ENCODE measurements at places on chromosomes 13 and 19.

DNA sequence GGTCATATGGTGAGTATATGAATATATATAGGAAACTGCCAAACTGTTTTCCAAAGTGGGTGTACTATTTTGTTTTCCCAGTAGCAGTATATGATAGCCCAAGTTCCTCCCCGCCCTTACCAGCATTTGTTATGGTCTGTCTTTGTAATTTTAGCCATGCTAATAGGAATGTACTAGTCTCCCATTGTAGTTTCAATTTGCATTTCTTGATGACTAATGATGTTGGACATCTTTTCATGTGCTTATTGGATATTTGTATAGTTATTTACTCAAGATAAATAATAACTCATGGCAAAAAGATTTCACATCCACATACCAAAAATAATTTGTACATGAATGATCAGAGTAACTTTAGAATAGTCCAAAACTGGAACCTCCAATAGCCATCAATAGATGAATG, 75.3 kb upstream of the SERP2 start:
- DNase-seq, result no peak

DNA sequence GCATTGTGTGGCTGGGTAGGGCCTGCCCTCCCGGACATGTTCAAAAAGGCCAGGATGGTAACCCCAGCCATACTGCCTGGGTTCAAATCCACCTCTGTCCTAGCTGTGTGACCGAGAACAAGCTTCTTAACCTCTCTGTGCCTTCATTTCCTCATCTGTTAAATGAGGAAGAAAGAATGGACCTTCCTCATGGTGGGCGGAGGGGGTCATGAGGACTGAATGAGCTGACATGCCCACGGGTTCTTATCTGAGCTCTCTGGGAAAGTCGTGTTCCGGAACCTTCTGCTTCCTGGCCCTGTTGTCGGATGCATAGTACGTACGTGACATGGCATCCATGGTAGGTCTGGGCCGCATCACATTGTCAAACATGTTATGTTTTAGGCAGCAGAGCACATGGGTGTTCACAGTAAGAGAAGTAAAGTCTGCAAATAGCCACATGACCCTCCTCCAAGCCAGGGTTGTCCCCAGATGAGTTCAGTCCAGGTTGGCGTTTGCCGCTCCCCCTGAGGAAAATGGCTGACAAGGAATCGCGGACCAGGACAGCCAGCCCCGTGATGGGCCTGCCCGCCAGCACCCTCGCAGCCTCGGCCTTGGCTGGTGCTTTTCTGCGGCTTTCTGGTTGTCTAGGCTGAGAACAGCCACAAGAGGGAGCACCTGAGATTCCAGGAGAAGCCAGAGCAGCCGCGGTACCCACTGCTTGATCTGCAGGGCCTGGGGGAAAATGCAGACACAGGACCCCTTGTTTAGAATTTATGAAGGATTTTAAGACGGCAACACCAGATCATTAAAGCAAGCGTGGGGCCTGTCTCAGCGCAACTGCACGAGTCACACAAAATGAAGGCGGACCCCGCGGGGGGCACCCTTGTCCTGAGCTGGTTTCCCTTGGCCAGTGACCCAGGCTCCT, 2.4 kb upstream of the NTN5 start:
- DNase-seq, result peak; percentile 96

DNA sequence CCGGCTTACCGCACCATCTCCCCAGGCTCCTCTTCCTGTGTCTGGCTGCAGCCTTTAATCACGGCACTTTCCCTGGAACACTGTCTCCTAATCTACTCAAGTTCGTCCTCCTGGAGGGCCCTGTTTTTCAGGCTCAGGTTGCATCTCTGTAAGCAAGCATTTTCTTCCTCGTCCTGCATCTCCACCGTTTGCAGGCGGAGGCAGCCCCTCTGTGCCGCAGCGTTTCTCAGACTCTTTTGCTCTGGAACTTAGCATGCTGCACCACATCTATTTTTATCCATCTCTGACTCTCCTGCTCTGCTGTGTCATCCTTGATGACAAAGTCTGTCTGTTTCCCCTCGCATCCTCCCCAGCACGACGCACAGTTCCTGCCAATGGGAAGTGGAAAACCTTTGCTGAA, 117.5 kb downstream of the ATP8A2 start:
- DNase-seq, result peak; percentile 67

- no peak for DNase-seq
These were observed 158.5 kb downstream of the TUBA3C start for GRCh38 chr13:19023115-19023514.

GRCh38 chr13:46182491-46182877, 507 bp upstream of the LCP1 start:
- no peak for DNase-seq

GRCh38 chr13:107681600-107681999, 533.7 kb downstream of the LIG4 start:
- DNase-seq, result no peak

GRCh38 chr19:42400404-42400803, 10.3 kb upstream of the CNFN start:
- no peak for DNase-seq

DNA sequence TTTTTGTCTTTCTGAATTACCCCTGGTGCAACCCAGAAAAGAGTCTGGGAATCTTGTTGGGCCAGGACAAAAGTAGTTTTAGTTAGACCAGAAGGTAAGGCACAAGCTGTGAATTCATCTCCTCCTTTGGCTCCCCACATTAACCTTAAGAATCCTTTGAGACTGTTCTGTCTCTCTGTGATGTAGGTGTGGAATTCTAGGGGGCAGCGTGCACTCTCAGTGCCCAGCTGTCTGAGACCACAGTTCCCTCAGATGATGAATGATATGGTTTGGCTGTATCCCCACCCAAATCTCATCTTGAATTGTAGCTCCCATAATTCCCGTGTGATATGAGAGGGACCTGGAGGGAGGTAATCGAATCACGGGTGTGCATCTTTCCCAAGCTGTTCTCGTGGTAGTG, 43.9 kb downstream of the ZNF506 start:
- no peak for DNase-seq

DNA sequence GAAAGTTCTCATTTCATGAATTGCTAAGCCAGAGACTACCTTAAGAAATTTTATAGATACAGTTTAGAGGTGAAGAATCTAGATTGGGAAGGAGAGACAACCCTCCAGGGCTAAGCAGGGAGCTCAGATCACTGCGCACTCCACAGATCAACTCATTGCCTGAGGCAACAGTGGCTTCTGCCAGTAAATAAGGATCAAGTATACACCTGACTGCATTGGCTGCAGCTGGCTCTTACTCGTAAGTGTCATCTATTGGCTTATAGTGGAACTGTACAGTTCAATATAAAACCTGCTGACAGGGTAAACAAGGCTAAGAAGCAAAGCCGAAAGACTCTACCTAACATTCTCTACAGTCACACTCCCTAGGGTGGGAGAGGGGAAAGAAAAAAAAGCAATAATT, 18.0 kb upstream of the C1QTNF9B start:
- no peak for DNase-seq

- DNase-seq, result no peak
These were observed 15.8 kb downstream of the ARRDC2 start for GRCh38 chr19:18023622-18024251.

DNA sequence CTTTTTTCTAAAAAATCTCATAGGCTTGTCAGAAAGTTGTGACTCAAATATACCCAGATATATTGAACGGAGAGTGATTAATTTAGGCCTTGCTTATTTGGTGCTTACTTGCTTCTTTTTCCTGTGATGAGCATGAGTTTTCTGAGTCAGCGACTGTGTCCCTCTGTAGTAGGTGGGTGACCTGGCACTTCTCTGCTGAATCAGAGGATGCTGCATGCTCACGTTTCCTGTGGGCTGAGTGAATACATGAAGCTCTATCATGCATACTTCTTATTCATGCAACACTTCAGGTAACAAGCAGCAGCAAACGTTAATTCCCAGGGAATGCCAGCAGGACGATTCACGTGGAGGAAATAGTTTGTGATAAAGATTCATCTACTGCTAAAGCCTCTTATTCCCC, 245.0 kb downstream of the KLF5 start:
- DNase-seq, result peak; percentile 53

DNA sequence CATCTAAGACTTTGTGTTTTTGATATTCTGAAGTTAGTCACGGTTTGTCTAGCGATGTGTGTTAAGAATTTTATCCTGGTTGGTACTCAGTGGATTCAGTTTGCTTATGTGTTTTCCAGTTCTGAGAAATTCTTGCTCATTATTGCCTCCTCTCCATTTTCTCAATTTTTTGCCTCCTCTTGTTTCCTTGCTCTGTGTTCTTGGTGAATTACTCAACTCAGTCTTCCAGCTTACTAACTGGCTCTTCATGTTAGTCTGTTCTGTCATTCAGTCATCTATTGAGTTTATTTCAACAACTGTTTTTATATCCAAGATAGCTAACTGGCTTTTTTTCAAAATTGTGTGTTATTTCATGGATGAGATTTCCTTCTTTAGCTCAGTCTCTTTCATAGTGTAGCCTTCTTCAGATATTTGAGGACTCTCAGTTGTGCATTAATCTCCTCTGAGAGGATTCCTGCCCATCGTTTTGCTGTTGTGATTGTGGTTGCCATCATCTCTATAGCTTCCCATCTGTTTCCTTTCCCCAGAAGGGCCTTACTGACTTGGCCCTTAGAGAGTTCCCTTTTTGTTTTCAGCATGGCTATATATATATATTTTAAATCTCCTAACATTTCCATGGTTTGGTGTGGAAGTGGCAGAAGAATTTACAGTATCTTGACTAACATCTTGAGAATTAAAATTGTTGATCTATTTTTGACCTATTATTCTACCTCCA, 6.2 kb downstream of the SETDB2 start:
- DNase-seq, result no peak

DNA sequence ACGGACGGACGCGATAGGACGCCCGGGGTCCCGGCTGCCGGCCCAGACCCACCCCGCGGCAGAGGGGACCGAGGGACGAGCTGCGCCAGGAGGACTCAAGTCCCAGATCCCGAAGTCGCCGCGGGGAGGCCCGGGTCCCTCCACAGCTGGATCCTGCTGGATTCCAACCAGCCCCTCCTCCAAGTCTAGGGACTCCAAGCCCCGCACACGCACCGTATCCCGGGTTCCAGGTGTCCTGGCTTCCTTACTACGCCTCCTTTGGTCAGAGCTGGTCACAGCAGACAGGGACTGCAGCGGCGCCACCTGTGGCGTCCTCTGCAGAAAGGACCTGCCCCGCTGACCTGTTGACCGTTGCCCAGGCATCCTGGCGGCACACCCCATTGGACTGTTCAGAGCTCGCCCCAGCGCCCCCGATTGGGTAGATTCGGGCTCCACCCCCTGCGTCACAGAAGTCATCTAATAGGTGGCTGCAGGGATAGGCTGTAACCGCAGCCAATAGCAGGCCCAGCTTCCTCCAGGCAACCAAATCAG, 29.0 kb upstream of the ZNF709 start:
- peak; percentile 54 for DNase-seq

DNA sequence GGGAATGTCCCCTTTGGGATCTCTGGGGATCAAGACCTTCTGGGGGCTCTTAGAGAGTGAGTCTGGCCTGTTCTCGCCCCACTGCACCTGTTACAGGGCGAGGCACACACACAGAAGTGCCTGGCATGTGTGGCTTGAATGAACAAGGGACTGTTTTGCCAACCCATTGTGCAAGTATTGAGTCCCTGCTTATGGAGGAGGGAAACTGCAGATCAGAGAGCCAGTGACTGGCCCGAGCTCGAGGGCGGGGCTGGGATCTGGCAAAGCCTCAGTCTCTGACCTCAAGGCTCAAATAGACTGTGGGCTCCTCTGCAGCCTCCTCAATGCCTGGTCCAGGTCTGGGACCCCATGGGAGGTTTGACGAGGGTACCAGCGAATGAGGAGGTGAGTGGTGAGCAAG, 5.5 kb downstream of the RAVER1 start:
- DNase-seq, result no peak

DNA sequence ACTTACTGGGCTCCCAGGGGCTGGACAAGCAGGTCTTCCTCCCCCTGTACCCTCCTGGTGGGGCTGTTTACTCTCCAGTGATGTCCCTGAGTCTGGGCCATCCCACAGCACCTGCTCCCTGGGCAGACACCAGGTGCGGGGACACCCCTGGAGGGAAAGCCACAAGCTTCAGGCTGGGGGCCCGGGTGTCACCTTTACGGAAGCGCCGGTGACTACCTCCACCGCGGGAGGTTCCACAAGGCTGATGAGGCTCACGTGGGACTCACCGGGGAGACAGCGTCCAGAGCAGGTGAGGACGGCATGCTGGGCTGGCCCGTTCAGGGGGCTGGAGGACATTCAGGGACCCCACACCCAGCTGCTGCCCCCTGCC, 24.9 kb downstream of the NFILZ start:
- no peak for DNase-seq

DNA sequence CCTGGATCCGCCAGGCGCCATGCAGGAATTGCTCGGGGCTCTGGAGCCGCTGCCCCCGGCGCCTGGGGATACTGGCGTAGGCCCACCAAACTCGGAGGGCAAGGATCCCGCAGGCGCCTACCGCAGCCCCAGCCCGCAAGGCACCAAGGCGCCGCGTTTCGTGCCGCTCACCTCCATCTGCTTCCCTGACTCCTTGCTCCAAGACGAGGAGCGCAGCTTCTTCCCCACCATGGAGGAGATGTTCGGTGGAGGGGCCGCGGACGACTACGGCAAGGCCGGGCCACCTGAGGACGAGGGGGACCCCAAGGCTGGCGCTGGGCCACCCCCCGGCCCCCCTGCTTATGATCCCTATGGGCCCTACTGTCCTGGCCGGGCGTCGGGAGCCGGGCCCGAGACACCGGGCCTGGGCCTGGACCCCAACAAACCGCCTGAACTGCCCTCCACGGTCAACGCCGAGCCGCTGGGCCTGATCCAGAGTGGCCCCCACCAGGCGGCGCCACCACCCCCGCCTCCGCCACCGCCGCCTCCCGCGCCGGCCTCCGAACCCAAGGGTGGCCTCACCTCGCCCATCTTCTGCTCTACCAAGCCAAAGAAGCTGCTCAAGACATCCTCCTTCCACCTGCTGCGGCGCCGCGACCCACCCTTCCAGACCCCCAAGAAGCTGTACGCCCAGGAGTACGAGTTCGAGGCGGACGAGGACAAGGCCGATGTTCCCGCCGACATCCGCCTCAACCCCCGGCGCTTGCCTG, 6.1 kb downstream of the PRR12 start:
- DNase-seq, result no peak

DNA sequence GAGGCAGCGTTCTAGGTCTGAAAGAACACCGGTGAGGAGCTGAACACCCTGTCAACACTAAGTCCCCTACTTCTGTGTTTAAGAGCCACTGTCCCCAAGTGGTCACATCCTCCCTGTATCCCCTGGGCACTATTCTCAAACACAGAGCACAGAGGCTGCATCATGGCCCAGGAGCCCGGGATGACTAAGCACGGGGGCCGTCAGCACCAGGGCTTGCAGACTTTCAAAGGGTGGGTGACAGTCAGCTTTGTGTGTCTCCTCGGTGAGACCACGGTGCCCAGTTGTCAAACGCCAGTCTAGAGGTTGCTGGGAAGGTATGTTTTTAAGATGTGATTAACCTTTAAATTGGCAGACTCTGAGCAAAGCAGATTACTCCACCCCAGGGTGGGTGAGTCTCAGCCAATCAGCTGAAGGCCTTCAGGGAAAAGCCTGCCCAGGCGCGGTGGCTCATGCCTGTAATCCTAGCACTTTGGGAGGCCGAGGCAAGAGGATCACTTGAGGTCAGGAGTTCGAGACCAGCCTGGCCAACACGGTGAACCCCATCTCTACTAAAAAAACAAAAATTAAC, 8.0 kb downstream of the MAP2K2 start:
- no peak for DNase-seq

All from endodermal cell (in vitro differentiated cells).